Bronchial epithelial cell (primary cell): ENCODE measurements at places on chromosomes 5 and 9. TPM values are rescaled to one million over a fixed set of nuclear protein-coding genes. Genes with fewer than 3 reads are reported as not detected.
A peak's percentile ranks its signal among the peaks of the same experiment; 100 is the strongest.

C1QTNF2 gene
- total RNA-seq = not detected in 2 replicates

DNA sequence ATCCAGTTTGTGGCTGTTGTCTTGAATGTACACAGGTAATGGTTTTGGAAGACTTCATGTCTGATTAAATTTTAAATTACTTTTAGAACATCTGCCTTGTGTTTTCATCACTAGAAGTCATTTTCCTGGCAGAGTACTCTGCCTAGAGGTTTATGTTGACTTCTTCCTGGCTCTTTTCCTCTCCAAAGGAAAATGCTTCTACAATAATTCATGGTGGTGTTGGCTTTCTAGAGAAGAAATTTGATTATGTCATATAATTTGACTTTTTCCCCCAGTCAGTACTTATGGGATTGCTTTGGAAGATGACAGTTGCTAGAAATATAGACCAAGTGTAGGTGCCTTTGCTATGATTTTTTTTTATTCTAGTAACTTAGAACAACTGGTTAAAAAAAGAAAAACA, 46.8 kb downstream of the F2RL2 start:
- no peak for DNase-seq

DNA sequence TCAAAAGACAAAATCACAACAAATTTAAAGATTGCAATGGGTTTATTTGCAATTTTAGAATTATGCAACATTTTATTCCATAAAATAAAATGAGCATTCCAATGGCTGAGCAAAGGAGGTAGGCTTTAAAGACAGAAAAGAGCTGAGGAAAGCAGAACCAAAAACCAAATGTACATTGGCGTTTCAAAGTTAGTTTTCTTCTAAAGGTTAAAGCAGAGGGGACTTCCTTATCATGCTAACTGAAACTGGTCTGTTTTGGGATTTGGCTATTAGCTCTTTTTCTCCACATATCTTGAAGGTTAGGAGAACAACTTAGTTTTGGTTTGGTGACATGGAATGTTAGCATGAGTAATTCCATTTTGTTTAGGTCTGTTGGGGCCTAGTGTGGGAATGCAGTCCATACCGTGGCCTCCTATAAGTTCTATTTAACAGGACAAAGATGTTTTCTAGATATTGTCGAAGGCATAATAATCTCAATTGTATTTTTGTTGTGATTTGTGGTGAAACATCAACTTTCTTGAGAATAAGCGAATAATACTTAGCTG, 20.3 kb downstream of the DCP2 start:
- no peak for DNase-seq

GLDC gene
- total RNA-seq = not detected in 2 replicates

GRCh38 chr9:131865446-131866195, 125.7 kb upstream of the RAPGEF1 start:
- no peak for DNase-seq

- peak; percentile 21 for DNase-seq
Observed at GRCh38 chr9:27108981-27109541, at the start of gene TEK. TEK (plus strand) TSS chr9:27109225; CDS start chr9:27109591, 366 bp downstream.

ORM2 gene
- not detected in 2 replicates for total RNA-seq

GRCh38 chr9:138100711-138101350, 223.2 kb downstream of the CACNA1B start:
- no peak for DNase-seq

GRCh38 chr9:137428841-137429545, 5.8 kb downstream of the NOXA1 start:
- no peak for DNase-seq

COL15A1 gene
- total RNA-seq = under 0.01 and 1.6 TPM in 2 replicates

DNA sequence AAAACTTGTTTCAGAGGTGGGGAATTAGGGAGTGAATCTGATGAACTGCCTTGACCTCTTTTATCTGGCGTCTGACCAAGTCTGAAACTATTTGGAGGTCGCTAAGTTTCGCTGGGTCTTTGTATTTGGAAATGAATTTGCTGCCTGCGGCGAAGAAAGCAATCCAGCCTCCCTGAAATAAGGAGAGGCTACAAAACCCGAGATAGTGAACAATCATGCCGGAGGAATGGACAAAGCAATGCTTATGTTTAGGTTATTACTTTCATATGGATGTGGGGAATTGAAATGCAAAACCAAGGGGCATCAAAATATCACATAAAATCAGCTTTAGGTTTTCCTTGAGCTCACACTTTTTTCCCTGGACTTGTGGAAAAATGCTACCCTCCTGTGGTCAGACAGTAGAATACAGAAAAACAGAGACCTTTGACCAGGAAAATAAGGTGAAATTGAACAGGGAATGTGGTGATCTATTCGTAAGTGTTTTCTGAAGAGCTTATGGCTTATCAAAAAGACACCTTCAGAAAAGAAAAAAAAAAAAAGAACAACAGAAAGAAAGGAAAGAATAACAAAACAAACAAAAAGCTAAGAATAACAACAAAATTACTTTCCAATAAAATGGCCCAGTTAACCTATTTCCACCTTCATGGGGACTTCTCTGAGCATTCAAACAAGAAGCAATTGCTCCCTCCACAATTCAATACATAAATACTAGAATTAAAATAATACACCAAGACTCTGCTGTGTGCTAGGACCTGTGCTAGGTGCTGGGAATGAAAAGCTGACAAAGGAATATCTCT, 68.6 kb upstream of the DPYSL3 start:
- DNase-seq = peak; percentile 59

DNA sequence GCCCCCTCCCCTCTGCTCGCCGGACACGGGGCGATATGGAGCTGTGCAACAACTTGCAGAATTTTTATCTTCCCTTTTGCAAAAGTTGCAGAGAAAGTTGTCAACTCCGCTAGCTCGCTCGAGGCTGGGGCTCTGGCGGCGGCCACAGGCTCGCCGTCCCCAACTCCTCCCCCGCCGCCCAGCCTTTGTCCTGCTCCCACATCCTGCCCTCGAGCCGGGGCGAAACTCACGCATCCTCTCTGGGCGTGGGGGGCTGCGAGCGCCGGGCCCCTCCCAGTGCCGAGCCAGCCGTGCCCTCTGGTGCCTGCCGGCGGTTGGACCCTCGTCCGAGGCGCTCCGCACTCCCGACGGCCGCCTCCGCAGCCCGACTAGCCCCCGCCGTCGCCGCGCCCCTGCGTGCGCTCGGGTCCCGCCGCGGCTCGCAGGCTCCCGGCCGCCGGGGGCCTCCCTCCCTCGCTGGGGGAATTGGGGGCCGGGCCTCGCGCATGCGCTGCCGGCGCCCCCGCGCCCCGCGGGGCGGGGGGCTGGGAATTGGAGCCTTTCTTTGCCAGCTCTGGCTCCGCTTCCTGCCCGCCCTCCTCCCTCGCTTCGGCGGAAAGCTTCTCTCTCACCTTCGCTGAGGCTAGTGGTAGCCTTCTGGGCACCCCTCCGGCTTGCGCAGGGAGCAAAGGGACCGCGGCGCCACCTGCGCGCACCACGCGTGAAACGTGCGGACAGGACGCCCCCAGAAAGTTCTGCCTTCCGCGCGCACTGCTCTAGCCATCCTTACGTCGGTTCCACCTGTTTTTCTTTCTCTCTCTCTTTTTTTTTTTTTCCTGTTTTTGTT, at the start of gene CCNJL:
Gene CCNJL, minus strand, starts transcription at position 431 of the 826 bp plus-strand sequence. CDS start 641 bp downstream, outside the sequence.
- peak; percentile 33 for DNase-seq

- no peak for DNase-seq
Observed at GRCh38 chr5:68459093-68459809, 243.7 kb downstream of the PIK3R1 start.

DNA sequence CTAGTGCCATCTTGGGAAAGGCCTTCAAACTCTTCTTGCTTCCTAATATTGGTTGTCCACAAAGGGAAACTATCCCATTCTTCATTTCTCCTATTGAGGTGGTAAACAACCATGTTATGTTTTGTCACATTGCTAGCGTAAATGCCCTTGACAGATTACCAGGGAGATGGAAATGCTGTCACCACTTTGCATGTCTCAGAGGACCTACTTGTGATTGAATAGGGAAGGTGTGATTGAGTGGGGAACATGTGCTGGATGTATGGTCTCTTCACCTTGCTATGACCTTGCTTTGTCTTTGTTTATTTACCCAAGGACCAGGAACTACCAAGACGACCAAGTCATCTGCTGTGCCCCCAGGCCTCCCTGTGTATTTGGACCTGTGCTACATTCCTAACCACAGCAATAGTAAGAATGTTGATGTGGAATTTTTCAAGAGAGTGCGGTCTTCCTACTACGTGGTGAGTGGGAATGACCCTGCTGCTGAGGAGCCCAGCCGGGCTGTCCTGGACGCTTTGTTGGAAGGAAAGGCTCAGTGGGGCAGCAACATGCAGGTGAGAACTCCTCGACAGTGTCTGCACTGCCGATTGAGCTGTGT, 96.1 kb downstream of the MAP1B start:
- DNase-seq = no peak
